ENCODE measurements at places on chromosomes 12 and 14.

GRCh38 chr14:96088074-96088473 lies 48.9 kb downstream of the C14orf132 start:
- peak; percentile 16 for DNase-seq

DNA sequence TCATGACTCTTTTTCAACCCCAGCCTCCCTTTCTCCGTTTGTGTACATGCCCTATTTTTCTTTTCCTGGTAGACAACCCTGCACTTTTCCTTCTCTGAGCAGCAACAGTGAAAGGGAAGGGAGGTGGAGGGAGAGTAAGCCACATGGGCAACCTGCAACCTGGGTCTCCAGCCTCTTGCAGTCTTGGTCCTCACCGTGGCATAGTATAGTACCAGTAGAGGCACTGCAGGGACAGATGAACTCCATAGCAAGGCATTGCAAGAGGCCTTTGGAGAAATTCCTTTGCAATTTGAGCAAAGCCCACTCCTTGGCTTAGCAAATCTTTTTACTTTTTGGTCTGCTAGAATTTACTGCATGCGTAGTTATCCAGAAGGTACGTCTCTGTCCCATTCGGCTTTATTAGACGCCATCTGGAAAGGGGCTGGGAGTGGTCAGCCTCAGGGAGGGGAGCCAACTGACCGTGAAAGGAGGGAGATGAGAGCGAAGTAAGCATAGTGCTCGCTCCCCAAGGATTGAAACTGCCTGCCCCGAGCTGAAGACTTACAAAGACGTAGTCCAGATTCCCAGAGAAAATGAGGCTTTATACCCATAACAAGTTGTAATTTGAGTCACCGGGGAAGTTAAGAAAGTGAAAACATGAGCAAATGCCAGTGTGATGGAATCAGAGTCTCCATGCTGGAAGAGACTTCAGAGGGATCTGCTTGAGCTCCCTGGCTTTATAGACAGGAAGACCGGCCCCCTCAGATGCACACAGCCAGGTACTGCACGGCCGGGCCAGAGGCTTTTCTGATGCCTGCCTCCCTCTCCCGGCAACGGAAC lies 332.0 kb downstream of the CACNA1C start:
- no peak for DNase-seq

DNA sequence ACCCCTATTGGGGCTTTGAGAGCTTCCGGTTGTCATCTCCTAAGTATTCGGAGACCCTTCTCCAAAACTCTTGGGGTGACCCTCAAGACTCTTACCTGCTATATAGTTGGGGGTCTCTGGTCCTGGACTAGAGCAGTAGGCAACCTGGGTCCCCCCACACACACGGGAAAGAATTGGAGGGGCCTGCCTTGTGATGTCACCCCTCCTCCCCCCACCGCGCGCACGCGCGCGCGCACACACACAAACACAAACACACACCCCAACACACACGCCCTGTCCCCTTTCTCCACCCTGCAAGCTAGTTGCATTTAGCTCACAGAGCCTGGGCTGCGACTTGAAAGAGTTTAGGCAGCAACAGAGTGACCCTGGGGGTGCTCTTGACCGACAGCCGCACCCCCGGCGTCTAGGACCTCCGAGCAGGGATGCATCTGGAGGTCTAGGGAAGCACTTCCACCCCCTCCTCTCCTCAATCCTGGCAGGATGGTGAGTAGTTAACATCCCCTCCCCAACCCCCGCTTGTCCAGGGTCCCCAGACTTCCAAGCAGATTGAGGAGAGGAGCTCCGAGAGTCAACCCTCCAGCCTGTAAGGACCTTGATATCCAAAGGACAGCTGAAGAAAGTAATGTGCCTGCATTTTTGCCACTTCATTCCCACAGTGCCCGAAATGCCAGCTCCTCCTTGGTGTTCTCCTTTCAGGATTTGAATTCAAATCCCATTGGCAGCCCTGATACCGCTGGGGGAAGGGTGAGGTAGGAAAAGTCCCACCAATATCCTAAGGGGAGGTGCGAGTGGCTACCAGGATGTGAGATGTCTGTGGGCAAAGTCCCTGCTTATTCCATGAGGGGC lies 1.4 kb upstream of the DNAJC14 start:
- peak; percentile 69 for DNase-seq

DNA sequence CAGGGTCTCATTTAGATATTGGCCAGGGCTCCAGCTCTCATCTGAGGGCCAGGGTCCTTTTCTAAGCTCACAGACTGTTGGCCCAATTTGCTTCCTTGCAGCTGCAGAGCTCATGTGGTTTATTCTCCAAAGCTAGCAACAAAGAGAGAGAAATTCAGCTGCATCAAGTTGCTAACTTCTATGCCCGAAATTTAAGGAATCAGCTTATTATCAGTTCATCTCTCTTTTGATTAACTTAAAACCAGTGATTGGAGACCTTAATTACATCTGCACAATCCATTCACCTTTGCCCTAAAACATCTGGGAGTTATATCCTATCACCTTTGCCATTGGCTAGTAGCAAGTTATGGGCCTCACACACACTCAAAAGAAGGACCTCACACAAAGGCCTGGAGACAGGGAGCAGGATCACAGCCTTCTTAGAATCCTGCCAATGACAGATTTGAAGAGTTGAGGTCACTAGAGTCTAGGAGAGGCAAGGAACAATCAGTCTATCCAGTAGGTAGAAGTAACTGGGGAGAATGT lies 258.8 kb upstream of the GARIN6 start:
- no peak for DNase-seq

DNA sequence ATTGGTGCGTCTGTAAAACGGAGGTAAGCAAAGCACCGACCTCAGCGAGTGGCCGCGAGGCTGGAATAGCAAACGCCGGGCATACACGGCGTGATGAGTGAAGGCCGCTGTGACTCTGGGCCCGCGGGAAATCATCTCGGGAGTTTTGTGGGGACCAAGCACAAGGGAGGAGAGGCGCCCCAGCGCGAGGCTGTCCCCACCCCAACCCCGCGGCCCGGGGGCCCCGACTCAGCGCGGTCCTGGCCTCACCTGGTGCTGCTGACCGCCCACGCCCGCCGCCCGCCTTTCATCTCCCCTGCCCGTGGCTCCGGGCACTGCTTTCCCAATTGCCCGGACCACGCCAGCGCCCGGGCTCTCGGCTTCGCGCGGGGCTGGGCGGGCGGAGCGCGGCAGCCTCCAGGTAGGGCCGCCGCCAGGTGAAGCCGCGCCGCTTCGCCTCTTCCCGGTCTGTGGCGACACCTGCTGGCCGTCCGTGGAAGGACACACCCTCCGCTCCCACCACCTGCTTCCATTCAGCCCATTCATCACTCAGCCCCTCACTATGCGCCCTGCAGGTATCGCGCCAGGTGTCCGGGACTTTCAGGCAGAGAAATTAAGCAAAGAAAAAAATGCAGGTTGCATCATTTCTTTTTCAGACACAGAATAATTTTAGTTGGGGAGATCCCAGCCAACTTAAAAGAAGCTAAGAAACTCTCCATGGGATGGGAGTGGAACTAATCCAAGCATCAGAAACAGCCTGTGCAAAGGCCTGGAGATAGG lies 360.4 kb downstream of the MED13L start:
- peak; percentile 70 for DNase-seq

DNA sequence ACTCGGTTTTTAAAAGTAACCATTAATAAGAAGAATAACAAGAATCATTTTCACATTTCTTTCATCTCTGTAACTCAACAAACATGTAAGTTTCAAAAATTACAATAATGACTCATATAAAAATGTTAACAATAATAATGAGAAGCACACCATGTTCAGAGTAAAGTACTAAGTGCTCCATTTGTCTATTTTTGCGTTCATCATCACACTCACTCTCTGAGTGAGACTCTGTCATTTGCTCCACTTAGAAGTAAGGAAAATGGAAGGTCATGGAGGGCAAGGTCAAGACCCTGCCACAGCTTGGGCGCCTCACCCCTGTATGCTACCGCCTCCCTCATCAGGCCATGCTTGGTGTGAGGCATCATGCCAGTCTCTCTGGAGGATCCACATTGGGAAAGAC lies 129.9 kb downstream of the TMEM30B start:
- DNase-seq = no peak

GRCh38 chr14:59336098-59336497 lies 129.1 kb downstream of the GPR135 start:
- no peak for DNase-seq

GRCh38 chr14:73680821-73681220 lies 33.4 kb downstream of the PNMA1 start:
- DNase-seq = no peak

- no peak for DNase-seq
These were observed 85.7 kb downstream of the DUSP16 start for GRCh38 chr12:12476857-12477531.

- no peak for DNase-seq
These were observed 1.4 kb upstream of the MAP4K5 start for GRCh38 chr14:50533806-50534205.

- DNase-seq = no peak
These were observed 463.9 kb upstream of the ATP2B1 start for GRCh38 chr12:90172524-90172923.

DNA sequence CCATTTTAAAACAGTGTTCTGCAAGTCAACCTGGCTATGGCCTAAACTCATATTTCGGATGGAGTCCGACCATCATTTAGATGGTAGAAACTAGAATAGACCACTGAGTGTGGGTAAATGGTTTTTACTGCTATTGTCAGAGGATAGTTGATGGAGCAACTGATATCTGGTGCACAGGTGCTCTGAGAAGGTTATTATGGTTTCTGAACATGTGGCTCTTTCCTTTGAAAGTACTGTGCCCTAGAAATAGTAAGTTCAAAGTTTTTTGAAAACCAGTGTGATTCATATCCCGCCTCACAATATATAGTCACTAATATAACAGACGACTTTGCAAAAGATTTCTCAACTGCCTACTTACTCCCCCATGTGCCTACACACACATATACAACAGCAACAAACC lies 64.4 kb upstream of the BTG1 start:
- no peak for DNase-seq

DNA sequence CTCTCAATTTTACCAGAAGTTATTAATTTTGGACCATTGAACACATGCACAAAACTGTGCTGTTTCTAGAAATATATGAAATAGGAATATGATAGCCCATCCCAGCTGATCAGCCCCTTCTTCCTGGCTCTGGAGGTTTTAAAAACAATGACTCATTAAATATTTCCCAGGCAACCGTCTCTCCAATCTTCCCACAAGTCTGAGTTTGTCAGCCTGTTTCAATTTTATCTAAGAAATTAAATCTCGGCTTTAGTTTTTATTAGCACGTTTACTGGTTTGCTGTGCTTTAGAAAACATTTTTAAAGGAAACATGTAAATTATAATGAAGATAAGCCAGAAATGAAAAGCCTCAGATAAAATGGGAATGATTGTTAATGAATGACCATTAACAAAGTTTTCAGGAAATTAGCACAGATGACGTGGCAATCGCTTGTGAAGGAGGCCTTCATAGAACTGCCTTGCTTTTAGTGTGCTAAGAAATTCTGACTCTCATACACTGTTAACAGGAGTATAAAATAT lies 89.3 kb upstream of the RAP1B start:
- no peak for DNase-seq

DNA sequence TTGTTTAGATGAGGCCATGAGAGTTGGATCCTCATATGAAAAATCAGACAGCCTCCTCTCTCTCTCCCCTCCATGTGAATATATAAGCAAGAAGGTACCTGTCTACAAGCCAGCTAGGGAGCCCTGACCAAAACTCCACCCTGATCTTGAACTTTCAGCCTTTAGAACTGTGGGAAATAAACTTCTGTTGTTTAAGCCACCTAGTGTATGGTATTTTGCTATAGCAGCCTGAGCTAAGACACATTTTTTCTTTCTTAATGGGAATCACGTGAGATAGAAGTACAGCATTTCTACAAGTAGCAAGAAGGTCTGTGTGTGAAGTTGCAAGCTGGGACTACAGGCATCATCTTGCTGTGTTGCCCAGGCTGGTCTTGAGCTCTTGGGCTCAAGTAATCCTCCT lies 16.3 kb upstream of the ABHD12B start:
- DNase-seq = no peak

DNA sequence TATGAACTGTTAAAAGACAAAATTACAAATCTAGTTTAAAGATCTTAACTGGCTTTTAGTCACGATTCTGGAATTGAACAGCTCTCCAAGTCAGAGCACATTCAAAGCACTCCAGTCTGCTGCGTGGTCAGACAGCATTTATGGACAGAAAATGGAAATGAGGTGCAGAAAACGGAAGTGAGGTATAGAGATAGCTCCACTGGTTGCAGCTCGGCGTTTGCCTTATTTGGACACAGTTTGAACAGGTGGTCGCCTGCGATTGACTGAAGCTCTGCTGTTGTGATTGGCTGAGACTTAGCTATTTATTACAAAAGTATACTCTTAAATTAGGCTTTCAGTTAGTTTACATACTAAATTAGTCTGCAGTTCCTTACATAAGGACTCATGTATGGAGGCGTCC lies 28.3 kb downstream of the TRIM9 start:
- DNase-seq = no peak

DNA sequence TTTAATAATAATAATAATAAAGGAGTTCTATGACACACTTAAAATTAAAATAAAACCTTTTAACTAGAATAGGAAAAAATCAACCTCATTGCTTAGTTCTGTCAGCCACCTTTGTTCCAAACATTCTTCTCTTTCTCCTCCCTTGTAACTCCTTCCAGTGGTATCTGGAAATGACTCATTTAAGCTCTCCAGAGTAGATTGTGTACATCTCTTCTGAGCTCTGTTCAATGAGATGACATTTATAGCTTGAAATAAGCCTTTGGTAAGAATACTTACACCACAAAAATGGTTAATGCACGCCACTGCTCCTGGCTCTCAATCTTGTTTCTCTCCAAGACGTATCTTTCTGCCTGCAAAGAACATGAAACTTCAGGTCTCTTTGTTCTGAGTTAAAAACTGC lies 70.3 kb downstream of the STAB2 start:
- no peak for DNase-seq

DNA sequence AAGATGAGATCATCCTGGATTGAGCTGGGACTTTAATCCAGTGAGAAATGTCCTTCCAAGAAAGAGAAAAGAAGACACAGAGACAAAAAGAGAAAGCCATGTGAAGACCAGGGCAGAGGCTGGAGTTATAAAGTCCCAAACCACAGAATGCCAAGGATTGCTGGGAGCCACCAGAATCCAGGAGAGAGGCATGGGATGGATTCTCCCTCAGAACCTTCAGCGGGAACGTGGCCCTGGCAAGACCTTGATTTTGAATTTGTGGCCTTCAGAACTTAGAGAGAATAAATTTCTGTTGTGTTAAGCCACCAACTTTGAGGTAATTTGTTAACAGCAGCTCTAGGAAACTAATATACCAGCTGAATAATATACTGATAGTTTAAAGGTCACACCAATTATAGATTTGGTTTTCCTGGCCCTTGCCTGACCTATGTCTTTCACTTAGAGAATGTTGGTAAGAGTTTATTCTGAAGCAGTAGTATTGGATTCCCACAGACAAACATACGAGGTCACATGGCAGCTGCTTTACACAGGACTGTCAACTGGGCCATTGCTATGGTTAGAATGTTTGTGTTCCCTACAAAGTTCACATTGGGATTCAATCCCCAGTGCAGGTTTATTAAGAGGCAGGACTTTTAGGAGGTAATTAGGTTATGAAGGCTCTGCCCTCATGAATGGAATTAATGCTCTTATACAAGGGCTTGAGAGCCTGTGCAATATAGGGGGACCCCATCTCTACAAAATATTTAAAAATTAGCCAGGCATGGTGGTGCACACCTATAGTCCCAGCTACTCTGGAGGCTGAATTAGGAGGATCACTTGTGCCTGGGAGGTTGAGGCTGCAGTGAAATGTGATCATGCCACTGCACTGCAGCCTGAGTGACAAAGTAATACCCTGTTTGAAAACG lies 156.5 kb upstream of the EEA1 start:
- no peak for DNase-seq

GRCh38 chr12:41190338-41190737 lies 2.2 kb downstream of the PDZRN4 start:
- no peak for DNase-seq

All from right lobe of liver (tissue), 6 donors.